Activated CD8-positive, alpha-beta memory T cell treated with anti-CD3 and anti-CD28 coated beads for 4 hours (primary cell): ENCODE measurements at places on chromosomes 12 and 14.

DNA sequence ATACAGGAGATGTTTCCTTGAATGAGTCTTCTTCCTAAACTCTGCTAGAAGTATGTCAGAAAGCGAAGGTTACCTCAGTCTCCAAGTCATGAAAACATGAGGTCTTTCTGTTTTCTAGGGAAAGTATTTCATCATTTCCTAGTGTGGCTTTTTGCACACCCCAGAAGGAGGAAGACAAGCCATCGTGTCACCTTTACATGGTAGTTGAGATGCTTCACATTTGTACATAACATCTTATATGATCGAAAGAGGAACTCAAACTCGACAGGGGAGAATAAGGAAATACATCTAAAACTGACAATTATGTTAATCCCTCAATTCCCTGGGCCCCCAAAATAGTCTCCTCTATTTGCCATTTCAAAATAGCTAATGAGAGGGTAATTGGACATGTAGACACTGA lies 214.1 kb upstream of the PLEKHG7 start:
- DNase-seq, result no peak

GRCh38 chr12:124045671-124046455 lies 72.8 kb downstream of the ZNF664 start:
- no peak for DNase-seq

- no peak for DNase-seq
Measured at GRCh38 chr14:35879151-35879648, 53.1 kb downstream of the BRMS1L start.

- no peak for DNase-seq
Measured at GRCh38 chr12:40254455-40255085, 29.8 kb downstream of the LRRK2 start.

DNA sequence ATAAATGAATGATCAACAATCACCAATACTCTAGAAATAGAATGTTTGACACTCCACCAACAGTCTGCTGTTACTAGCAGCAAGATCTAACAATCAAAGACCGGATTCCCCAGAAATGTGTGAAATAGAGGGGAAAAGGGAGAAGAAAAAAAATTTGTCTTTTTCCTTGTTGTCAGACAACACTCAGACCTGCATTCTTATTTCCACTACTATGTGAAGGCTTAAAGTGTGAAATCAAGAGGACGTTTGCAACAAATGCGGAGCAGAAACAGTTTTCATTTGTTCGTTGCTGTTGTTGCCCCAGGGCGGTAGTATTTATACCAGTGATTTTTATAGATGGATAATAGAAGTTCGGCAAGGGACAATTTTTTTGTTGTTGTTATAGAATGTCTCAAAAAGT lies 9.2 kb downstream of the NKX2-1 start:
- DNase-seq, result no peak
